NCI-H1694 treated with DMSO at 0.1 percent for 48 hours (cell line): ENCODE measurements at places on chromosomes 12 and 14.
A peak's percentile ranks its signal among the peaks of the same experiment; 100 is the strongest.

DNA sequence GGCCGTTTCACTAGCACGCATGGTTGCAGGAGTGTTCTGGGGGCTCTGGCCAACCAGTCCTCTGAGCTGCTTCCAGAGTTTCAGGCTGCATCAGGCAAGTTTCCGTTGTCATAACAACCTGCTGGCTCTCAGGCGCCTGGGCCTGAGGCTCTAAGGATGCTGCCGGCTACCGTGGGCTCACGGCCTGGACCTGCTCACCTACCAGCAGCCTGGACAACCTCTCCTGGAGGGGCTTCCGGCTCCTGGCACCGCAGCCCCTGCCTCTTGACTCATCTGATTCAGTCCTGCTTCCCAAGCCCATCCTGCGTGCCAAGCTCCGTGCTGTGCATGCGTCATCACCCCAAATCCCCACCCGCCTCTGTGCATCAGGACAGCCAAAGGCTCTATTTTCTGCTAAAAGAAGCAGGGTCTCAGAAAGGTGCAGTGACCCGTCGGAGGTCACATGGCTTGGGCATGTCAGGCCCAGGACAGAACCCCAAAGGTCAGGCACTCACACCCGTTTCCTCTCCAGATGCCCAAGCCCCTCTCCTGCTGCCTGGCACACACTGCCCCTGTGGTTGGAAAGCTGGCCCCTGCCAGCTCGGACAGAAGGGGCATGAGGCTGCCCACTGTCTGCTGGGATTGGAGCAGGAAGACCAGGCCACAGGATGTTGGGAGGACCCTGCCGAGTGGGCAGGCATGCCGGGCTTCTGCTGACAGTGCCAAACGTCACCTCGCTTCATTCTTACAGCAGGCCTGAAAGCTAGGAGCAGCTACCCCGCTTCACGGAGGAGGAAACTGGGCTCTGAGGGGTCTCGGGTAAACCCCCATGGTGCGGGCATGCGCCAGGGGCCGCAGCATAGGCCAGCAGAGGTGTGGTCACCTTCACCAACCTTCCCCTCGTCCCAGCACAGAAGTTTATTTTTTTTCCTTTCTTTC lies 5.7 kb downstream of the BEGAIN start:
- DNase-seq = no peak

GRCh38 chr12:88633312-88633711 lies 53.0 kb upstream of the KITLG start:
- DNase-seq = no peak

DNA sequence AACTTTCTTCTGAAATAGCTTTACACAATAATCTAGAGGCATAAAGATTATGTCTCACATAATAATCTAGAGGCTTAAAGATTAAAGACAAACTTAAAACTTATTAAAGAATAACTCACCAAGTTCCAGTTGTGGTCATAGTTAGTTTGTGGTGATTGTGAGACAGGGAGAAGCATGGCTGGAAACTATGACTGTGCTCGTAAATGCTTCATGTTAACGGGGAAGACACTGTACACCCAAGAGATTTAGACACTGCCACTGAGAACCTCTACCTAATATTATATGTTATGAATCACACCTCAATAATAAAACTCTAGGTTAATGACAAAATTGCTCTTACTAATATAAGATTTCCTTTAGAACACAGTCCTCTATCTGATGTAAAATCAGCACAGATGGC lies 541.6 kb downstream of the TMEM121 start:
- no peak for DNase-seq

GRCh38 chr14:94690486-94690885 lies 78.3 kb downstream of the SERPINA3 start:
- DNase-seq = no peak

- DNase-seq = no peak
Measured at GRCh38 chr14:95863295-95863694, 13.3 kb upstream of the TUNAR start.

GRCh38 chr12:23611320-23611719 lies 338.1 kb downstream of the SOX5 start:
- DNase-seq = no peak

DNA sequence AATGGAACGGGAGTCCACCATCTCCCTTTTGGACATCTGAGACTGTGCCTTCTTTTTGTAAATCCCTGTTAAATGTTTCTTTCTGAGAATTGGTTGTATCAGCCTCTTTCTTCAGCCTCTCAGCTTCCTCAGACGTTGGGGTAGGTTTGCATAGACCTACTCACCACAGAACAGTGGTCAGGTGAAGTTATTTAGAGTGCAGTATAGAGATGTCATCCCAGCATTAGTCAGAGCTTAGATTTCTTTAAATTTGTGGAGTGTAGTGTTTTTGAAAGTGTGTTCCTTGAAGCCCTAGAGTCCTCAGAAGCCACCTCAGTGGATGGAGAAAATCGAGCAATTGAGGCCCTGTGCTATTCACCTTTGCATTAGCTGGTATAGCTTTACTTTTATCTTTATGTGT lies 8.9 kb upstream of the EEA1 start:
- DNase-seq = no peak

GRCh38 chr14:91754819-91755218 lies 22.9 kb upstream of the CATSPERB start:
- no peak for DNase-seq

DNA sequence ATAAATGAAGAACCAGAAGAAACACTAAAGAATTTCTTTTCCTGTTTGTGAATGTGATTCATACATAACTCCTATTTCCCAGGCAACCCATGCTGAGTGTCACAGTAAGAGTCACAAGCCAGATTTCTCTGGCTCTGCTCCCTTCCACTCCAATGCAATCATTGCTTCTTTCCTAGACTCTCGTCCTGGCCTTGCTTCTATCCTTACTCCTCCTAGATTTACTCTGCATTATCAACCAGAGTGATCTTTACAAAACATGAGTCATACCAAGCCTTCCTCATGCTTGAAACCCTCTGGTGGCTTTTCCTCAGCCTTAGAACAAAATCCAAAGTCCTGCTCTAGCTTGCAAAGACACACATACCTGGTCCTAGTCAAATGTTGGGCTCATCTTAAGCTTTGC lies 13.3 kb downstream of the IL22 start:
- no peak for DNase-seq

GRCh38 chr12:21656905-21657325 lies 727 bp downstream of the LDHB start:
- peak; percentile 42 for DNase-seq

DNA sequence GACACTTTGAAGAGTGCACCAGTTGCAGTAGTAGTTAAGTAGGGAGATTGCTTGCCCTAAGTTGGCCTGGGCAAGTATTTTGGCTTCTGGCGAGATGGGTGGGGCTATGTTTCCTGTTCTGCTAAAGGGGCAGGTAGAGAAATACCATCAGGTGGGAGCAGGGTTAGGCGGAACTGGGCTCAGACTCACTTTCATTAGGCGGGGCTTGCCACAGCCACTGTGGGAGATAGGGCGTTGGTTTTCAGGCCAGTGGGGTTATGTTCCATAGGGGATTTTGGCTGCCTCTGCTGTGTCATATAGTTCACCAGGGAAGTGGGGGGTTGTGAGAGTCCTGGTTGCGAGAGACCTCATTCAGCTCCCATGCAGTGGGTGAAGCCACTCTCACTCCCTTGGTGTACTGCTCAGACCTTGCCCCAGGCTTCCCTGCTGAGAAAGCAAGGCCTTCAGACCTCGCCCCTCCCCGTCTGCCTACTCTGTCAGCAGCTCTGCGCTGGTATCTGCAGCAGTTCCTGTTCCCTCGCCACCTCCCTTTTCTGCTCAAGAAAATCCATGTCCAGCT lies 43.3 kb downstream of the AEBP2 start:
- DNase-seq = no peak

- no peak for DNase-seq
Measured at GRCh38 chr12:3081091-3081490, 3.9 kb downstream of the TSPAN9 start.

- no peak for DNase-seq
Measured at GRCh38 chr14:88228522-88229236, 94.4 kb downstream of the KCNK10 start.

- no peak for DNase-seq
Measured at GRCh38 chr12:93178154-93178878, 199.4 kb upstream of the NUDT4 start.

- no peak for DNase-seq
Measured at GRCh38 chr14:36829547-36829946, 167.9 kb downstream of the PAX9 start.

- no peak for DNase-seq
Measured at GRCh38 chr14:68730811-68731425, 61.9 kb downstream of the ZFP36L1 start.

- DNase-seq = no peak
Measured at GRCh38 chr12:104516821-104517220, 60.1 kb downstream of the CHST11 start.

DNA sequence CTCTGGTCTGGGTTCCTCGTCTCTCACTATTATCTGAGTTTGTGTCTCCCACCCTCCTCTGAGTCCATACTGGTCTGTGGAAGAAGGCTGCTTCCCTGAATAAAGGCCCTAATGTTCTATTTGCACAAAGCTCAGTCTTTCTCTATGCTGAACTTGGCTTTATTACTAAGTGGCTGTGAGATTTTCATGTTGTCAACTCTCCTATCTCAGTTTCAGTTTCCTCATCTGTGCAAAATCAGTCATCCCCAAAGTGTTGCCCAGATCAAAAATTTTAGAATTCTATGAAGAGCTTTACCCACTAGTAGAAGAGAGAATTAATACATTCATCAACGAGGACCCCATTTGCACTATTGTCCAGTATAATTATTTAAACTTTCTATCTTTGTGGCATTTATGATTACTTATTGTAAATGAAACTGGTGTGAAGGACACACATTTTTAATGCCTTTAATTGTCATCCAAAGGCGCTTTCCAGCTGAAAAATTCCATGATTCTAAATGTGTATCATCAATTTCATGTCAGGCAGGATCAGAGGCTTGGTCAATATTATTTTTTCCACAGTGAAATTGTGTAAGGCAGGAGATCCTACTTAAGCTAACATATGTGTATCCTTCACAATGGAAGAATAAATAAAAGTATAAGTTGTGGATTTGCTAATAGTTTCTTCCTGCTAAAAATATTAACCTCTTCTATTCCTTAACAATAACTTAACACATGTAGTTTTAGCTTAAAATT lies 79.1 kb upstream of the EEA1 start:
- DNase-seq = no peak

DNA sequence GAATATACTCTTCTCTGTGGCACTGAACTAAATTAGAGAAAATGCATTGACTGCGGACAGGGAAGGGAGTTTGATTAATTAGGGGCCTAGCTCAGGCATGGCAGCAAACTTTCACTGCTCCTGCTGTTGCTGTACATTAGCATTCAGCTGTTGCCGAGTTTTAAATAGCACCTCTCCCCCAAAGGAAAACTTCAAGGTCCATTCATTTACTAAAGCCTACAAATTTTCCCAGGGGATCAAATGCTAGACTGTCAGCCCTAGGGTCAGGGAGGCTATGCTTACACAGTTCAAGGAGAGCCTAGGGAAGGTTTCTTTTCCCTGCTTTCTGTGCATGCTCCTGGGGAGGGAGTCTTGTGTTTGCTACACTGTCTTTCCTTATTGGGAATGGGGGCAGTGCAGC lies 60.0 kb upstream of the GZMB start:
- no peak for DNase-seq

DNA sequence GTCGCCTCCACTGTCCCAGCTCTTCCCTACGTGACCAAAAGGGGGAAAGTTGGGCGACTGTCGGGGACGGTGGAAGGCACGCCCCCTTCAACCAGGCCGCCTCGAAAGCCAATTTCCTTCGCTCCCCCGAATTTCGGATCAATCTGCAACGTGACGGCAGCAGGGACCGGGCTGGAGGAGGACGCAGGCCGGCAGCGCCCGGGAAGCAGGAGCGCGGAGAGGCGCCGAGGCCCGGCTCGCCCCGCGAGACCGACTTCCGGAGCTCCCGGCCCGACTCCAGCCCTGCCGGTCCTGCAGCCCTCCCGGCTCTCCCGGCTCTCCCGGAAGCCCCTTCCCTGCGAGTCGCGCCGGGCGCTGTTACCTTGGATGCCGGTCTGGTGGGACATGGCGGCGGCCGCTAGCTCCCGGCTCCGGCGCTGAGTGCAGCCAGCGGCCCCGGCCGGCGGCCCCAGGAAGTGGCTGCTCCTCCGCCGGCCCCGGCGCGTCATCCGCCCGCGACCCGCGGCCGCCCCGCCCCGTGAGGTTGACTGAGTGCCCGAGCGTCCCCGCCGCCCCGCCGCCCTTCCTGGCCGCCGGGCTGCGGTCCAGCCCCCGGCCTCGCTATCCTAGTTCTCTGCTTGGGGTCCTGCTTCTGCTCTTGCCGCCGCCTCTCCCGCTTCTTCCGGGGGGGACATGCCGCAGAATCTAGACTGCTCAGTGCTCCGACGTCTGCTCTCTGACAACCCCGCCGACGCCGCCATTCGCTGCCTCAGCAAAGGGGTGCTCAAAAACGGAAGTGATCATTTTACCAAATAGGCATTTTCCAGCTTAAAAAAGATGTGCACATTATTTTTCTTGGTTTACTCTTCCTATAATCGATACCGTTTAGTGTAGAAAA lies at the start of gene TWF1:
TSS of gene TWF1 (minus strand) at position 458 of the 877 bp plus-strand sequence. CDS start at position 386, 72 bp downstream.
- DNase-seq = peak; percentile 47

DNA sequence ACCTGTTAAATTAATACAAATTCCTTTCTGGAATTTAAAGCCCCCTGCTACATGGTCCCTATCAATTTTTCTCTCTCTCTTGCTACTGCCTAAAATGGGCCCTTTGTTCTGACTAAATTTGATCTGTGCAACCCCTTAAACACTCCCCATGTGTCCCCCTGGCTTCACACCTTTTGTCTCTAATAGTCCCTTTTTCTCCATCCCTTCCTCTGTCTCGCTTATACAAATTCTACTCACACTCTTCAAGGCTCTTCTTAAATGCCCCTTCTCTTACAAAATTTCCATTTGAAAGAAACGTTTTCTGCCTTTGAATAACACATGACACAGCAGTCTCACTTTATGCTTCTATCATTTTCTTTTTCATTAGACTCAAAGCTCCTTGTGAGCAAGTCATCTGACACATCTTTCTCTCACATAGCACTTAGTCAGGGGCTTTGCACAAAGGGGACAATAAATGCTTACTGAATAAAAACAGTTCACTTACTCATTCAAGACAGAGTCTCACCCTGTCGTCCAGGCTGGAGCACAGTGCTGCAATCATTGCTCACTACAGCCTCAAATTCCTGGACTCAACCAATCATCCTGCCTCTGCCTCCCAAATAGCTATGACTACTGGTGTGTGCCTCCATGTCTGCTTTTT lies 41.5 kb upstream of the NR2C1 start:
- no peak for DNase-seq

DNA sequence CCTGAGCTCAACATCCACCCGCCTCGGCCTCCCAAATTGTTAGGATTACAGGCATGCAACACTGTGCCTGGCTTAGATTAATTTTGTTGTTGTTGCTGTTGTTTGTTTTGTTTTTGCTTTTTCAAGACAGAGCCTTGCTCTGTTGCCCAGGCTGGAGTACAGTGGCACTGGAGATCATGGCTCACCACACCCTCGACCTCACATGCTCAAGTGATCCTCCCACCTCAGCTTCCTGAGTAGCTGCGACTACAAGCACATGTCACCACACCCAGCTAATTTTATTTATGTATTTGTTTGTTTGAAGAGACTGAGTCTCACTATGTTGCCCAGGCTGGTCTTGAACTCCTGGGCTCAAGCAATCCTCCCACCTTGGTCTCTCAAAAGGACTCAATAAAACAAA lies 26.7 kb downstream of the CRY1 start:
- no peak for DNase-seq

GRCh38 chr12:93279565-93280412 lies 97.9 kb upstream of the NUDT4 start:
- no peak for DNase-seq
